Right forelimb (tissue), 1 donor: ENCODE measurements at places on chromosomes 6 and 20.

DNA sequence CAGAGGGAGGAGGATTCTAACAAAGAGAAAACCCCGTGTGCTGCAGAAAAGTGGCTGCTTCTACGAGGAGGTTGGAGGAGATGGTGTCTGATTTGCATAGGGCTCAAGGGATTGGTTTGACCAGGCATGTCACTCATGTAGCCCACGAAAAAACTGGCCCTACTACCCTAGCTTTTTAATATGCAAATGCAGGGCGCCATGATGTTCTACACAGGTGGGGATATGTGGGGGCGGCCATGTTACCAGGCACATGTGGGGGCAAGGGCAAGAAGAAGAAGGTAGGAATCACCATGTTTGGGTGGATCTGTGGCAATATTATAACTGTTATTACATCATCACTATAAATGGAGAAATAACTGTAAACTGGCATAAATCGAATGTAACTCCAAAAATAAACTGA lies 9.9 kb downstream of the KIAA1755 start:
- DNase-seq = peak; percentile 12

GRCh38 chr20:20480689-20481088 lies 112.8 kb downstream of the INSM1 start:
- DNase-seq = no peak

DNA sequence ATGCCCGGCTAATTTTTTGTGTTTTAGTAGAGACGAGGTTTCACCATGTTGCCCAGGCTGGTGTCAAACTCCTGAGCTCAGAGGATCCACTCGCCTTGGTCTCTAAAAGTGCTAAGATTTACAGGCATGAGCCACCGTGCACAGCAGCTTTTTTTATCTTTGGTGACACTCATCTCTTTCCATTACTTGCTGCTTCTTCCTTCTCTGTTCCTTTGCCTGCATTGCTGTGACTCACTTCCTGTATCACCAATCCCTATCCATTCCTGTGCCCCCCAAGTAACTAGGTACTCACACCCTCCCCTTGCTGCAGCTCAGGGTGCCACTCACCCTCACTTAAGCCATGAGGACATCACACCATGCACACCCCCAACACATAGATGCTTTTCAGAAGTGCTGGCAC lies 24.6 kb downstream of the KHDC1L start:
- DNase-seq = no peak

- no peak for DNase-seq
These were observed 86.9 kb downstream of the RAMACL start for GRCh38 chr6:166499350-166500163.

DNA sequence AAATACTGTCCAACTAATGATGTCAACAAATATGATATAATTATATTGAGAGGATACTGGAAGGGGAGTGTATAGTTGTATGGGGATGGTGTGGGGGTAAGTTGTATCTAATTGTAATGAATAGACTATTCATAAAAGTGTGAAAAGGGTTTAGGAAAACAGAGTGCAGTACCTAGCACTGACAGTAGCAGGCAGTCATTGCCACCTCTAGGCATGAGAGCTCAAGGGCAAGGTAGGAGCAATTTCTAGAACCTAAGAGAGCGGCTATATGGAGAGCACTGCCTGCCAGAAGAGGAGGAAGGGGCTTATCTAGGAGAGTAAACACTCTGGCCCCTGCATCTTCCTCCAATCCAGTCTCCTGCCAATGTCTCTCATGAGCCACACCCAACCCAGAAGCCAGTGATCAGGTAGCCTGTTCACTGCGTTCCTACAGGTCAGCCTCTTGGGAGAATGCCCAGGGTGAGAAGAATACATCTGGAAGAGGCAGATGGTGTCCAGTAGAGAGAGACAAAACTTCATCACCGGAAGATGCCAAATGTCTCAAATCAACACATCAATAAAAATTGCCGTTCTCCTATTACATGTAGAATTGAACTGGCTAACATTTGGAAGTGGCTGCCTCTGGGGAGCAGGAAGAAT lies 200.0 kb downstream of the LY86 start:
- DNase-seq = no peak

- no peak for DNase-seq
These were observed 139.2 kb upstream of the ECI2 start for GRCh38 chr6:4274382-4275082.

DNA sequence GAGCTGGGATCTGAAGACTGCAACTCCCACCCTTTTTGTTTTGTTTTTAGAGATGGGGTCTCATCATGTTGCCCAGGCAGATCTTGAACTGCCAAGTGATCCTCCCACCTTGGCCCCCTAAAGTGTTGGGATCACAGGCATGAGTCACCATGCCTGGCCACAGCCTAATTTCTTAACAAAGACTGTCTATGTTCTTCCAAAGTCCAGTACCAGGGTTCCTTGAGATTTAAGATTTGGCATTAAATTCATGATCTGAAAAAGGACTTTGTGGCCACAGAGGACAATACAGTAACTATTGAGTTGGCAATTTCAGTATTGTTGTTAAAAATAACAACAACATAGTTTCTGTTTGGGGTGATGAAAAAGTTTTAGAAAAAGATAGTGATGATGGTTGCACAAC lies 28.7 kb upstream of the BEND3 start:
- DNase-seq = no peak

DNA sequence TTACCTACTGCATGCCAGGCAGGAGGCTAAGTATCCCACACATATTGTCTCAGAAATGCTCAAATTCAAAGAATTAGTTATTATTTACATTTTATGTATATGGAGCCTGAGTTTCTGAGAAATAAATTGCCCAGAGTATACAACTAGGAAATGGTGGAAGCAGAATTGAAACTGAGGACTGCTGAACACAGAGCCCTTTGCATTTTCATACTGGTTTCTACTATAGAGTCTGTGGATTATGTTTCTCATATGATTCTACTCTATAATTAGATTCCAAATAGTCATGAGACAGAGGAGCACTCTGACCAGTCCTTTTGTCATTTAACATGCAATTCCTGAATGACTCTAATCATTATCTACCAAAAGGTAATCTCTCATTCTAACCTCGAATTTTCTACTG lies 254.3 kb downstream of the LMBRD1 start:
- DNase-seq = no peak

- DNase-seq = no peak
These were observed 9.3 kb downstream of the PREX1 start for GRCh38 chr20:48818481-48818987.

- DNase-seq = no peak
These were observed 163.0 kb downstream of the TBX18 start for GRCh38 chr6:84601366-84601765.

GRCh38 chr6:147054871-147055270 lies 149.3 kb upstream of the STXBP5 start:
- no peak for DNase-seq

DNA sequence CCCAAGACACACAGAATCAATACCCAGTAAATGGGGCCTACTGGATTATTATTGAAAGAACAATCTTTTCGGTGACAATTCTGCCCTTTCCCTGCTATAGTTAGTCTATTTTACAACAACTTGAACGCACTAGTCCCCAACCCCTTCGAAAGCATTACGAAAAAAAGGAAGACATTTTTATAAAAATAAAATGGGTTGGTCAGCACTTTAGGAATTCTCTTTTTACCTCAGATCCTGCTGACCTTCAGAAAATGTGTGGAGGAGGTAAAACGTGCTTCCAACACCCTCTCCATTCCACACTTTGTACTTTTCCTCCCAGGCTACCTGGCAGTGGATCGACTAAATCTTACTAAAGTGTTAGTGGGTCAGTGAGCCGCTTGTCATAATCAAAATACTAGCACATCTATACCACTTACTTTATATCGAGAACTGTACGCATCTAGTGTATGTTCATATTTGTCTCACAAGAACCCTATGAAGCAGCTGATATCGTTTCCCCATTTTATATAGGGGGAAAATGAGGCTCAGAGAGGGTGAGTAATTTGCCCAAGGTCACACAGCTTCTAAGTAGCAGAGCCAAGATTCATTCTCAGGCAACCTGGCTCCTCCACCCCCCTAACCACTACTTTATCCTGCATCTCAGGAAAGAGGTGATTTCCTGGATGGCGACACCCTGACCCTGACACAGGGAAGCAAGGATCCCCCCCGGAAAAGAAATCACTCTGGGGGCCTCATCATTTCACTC lies 10.6 kb downstream of the NFATC2 start:
- no peak for DNase-seq

DNA sequence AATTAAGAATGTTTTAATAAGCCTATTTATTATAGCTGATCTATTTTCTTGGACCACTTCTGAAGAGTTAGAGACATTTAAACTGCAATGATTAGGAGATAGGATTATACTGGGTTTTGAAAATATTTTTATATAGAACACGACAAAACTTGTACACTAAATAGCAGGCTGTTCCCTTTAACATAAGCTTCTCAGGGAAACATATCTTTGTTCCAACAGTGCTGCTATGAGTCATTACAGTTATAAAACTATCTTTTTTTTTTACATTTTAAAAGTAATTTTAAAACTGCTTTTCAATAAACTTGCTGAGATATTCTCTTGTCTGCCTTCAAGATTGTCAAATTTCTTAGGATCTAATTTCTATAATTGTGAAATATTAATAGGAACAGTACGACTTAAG lies 389.1 kb downstream of the ARHGAP18 start:
- no peak for DNase-seq

GRCh38 chr20:1418350-1418749 lies 25.5 kb upstream of the FKBP1A start:
- DNase-seq = no peak

GRCh38 chr20:16601047-16601446 lies 27.8 kb upstream of the KIF16B start:
- DNase-seq = peak; percentile 52

DNA sequence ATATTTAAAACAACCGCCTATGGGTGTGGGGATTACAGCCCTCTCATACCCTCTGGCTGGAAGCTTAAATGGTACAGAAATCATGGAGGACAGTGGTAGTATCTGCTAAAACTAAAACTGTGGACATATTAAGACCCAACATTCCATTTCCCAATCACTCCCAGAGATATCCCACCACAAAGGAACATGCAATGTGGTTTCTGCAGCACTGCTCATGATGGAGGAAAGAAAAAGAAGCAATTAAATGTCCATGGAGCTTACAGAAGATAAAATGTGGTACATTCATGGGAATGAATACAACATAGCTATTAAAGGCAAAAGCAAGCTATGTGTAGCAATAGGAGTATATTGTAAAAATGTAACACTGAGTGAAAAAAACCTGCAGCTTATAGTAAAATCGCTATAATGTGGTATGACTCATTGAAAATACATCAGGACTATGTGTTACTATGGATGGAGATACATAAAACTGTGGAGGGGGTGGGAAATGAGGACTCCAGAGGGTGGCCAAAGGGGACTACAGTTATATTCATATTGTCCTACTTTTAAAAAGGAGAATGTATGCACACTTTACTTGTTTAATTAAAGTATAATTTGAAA lies 22.9 kb upstream of the NNAT start:
- no peak for DNase-seq

DNA sequence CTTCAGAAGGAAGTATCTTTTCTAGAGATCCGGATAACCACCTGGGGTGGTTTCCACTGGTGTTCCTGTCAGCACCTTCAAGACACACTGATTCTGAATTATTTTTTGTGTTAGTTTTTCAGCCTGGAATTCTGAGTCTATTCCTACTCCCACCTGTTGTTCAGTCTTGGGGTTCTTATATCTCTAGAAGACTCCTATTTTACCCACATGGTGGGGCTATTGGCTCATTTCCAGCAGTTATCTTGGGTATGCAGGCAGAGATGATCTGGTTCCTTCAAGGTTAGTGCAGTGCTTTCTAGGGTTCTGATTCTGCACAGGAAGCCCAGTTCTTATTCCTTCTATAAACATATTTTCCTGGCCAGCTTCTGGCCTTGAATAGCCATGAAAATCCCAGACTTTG lies 175.6 kb upstream of the PDE7B start:
- DNase-seq = no peak

DNA sequence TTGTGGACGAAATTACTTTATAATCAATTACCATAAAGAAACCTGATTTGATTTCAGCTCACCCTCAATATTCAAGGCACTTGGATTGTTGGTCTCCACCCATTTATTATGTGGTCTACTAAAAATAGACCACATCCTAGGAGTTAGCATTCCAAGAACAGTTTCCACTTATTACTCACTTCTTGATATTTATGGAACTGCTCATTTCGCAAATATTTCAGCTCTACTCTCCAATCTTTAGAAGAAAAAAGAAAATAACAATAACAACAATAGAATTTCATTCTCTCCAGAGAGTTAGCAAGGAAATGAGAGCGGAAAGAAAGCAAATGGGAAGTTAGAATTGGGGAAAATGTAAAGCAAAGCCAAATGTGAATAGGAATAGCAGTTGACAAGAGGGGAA lies 26.2 kb upstream of the HDAC2 start:
- no peak for DNase-seq

DNA sequence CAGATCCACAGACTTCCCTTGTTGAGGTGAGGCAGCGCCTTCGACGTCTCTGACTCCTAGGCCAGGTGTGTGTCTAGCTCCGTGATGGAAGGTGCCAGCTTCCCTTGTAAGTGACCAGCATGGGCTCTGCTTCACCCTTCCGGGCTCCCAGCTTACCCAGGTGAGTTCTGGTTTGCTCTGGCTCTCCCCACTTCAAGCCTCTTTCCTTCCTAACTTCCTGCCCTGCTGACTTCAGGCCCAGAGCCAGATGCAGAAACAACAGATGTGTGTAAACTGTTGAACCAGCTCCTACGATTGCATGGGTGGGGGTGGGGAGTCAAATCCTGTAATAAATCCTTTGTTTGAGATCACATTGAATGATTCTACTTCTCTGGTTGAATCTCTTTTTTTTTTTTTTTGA lies 51.6 kb upstream of the BMP6 start:
- DNase-seq = no peak

- no peak for DNase-seq
These were observed 21.9 kb downstream of the SGK1 start for GRCh38 chr6:134295953-134296553.

GRCh38 chr20:59723607-59724456 lies 119.5 kb downstream of the PHACTR3 start:
- DNase-seq = no peak

GRCh38 chr6:92777146-92777740 lies 642.1 kb downstream of the EPHA7 start:
- DNase-seq = no peak

- no peak for DNase-seq
These were observed 34.8 kb upstream of the MYB start for GRCh38 chr6:135146162-135146934.

GRCh38 chr6:140225701-140226436 lies 851.4 kb upstream of the CITED2 start:
- no peak for DNase-seq

DNA sequence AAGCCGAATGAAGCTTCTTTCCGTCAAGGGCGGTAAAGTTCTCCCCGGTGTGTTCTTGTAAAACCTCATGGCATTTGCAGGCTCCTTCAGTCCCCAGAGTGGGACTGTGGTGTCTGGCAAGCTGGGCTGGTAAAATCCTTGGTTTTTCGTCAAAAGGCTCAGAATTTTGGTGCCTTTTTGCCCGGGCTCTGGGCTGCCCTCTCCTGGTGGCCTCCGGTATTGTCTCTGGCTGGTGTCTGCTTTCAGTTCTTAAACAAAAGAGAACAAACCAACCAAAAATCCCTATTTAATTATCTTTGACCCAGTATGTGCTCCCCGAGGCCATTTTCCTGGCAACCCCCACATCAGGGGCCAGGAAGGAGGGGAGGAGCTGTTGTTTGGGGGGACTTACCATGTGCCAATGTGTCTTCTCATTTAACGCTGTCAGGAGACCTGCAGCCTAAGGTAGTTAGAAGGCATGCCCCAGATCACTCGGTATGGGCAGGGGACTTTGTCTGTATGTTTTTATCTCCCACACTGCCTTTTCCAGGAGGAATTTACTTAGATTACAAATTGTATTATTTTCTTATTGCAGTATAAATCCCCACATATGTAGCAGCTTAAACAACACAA lies 11.1 kb downstream of the CDH4 start:
- no peak for DNase-seq
